Liver (tissue), 10 donors: ENCODE measurements at places on chromosomes 2 and 18. TPM values are rescaled to one million over a fixed set of nuclear protein-coding genes. Genes with fewer than 3 reads are reported as not detected.

The SMYD1 gene
- not detected for total RNA-seq

DNA sequence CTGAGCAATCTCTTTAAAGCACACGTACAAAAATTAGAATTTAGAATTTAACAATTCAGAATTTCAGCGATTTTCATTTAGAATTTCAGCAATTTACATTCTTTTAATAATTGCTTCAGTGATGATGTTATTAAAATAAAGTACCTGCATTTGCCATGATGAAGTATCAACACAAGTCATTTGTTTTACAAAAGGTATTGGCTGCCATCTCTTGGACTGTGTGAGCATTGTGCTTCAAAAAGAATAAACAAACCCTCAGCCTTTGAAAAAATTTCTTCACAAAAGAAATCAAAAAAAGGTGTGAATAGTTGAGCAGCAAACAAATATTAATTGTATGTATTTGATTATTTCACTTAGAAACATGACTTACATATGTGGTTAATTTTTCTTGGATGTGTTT, 27.1 kb upstream of the ZC3H15 start:
- H3K4me1 ChIP-seq: peaks cover 5% of the 10 kb centered on the region
- no peak overlapping the region for H3K4me3 ChIP-seq
- no peaks in the 10 kb centered on the region for H3K36me3 ChIP-seq
- H3K27me3 ChIP-seq: no peaks in the 10 kb centered on the region
- no peak overlapping the region for H3K27ac ChIP-seq
- DNase-seq: no peak

GRCh38 chr2:102376052-102376591, 20.5 kb downstream of the IL18R1 start:
- no peak for DNase-seq
- H3K4me3 ChIP-seq: no peak overlapping the region
- no peaks in the 10 kb centered on the region for H3K27me3 ChIP-seq
- no peaks in the 10 kb centered on the region for H3K4me1 ChIP-seq
- H3K27ac ChIP-seq: no peak overlapping the region

GRCh38 chr2:48120759-48121242, 214.5 kb upstream of the FBXO11 start:
- H3K4me1 ChIP-seq: no peaks in the 10 kb centered on the region
- no peak overlapping the region for H3K4me3 ChIP-seq
- H3K27me3 ChIP-seq: no peaks in the 10 kb centered on the region
- H3K36me3 ChIP-seq: no peaks in the 10 kb centered on the region

- no peaks in the 10 kb centered on the region for H3K36me3 ChIP-seq
- H3K4me3 ChIP-seq: no peak overlapping the region
- H3K4me1 ChIP-seq: no peaks in the 10 kb centered on the region
- no peak overlapping the region for H3K27ac ChIP-seq
- H3K27me3 ChIP-seq: no peaks in the 10 kb centered on the region
Measured at GRCh38 chr2:130744287-130745117, 10.8 kb upstream of the AMER3 start.

GRCh38 chr2:236600892-236601291, 31.3 kb downstream of the ACKR3 start:
- DNase-seq: no peak
- no peaks in the 10 kb centered on the region for H3K27me3 ChIP-seq
- H3K27ac ChIP-seq: no peak overlapping the region
- no peak overlapping the region for H3K4me3 ChIP-seq
- no peaks in the 10 kb centered on the region for H3K4me1 ChIP-seq
- no peaks in the 10 kb centered on the region for H3K36me3 ChIP-seq

The POTEC gene
- not detected for total RNA-seq

GRCh38 chr2:8566155-8566670, 115.6 kb upstream of the ID2 start:
- H3K27me3 ChIP-seq: no peaks in the 10 kb centered on the region
- H3K4me3 ChIP-seq: no peak overlapping the region
- DNase-seq: no peak
- no peaks in the 10 kb centered on the region for H3K36me3 ChIP-seq
- no peak overlapping the region for H3K27ac ChIP-seq
